Large intestine (tissue), 12 donors: ENCODE measurements at places on chromosomes 16 and 17. TPM values are rescaled to one million over a fixed set of nuclear protein-coding genes. Genes with fewer than 3 reads are reported as not detected.

GRCh38 chr16:24396350-24397271 is 140.5 kb downstream of the CACNG3 start:
- DNase-seq: no peak

- DNase-seq: no peak
Observed at GRCh38 chr17:41444186-41444585, 3.4 kb upstream of the KRT38 start.

GRCh38 chr16:20089246-20089965 is 15.7 kb upstream of the GPR139 start:
- no peak for DNase-seq

Gene EVI2A
- 3.8 TPM for polyA plus RNA-seq

Gene FA2H
- 10.4 TPM for polyA plus RNA-seq

Gene GJC1
- polyA plus RNA-seq: 8.2 TPM
